ENCODE measurements at places on chromosomes 7 and 10.

DNA sequence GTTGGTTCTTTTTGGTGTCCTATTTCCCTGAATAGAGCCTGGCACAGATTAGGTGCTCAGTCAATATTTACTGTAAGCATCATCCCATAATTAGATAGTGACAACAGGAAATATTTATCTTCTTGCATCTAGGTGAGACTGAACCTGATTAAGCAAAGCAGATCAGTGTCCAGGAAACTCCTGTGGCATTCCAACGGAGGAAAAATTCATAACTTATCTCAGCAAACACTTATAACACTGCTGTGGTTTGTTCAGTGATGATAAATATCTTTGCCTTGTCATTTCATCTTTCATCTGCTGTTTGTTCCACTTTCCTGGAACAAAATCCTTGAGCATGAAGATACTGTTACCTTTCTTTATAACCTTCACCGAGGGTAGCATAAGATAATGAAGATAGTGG is 1160.3 kb upstream of the AUTS2 start:
- no peak for DNase-seq

DNA sequence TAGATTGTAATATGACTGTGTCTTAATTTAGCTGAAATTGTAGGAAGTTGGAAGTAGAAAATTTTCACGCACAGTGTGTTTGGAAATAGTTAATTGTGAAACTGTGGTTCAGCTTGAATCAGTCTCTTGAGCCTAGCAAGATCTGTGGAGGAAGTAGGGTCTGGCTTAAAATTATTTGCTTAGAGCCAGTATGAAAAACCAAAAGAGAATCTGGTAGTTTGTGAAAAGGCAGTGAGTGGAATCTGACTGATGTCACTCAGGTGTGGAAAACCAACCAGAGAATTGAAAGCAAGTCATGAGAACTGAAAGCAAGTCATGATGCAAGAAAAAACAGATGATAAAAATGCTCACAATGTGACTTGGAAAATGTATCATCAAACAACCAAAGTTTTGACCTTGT is 11.5 kb downstream of the LIPJ start:
- DNase-seq, result no peak

DNA sequence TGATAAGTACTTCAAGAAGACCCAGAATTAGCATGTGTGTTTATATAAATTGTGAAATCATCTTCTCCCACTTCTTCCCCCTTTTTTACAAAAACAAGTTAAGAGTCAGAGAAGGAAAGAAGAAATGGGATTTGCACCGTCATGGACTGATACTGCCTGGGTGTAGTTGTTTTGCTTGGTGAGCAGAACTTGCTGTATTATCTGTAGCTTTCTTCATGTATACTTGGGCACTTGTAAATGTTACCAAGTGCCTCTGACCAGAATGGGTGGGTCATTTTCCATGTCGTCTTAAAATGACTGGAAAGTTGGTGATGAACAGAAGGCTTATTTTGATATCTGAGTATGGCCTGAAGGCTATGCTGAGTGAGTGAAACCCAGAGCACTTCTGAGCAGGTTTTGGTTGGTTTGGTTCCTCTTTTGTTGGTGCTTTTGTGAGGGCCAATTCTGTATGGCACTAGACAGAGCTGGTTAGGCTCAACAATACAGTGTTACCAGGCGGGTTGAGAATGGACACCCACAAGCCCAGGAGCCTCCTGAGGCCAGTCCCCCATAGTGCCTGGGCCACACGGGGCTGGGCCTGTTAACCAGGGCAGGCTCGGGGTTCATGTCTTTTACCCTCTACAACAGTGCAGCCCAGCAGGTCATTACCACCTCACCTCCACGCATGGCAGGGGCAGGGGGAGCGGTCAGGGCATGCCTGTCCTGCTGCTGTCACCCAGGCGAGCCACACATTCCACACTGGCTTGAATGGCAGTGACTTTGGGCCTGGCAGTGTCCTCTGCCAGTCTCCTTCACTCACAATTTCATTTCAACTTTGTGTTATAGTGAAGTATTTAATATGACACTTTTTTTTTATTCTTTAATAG is 115.1 kb downstream of the CCNY start:
- DNase-seq, result no peak

GRCh38 chr10:70847659-70848360 is 32.1 kb downstream of the SGPL1 start:
- DNase-seq, result no peak

GRCh38 chr10:46284286-46285229 is 2.2 kb upstream of the ANTXRL start:
- peak; percentile 62 for DNase-seq

DNA sequence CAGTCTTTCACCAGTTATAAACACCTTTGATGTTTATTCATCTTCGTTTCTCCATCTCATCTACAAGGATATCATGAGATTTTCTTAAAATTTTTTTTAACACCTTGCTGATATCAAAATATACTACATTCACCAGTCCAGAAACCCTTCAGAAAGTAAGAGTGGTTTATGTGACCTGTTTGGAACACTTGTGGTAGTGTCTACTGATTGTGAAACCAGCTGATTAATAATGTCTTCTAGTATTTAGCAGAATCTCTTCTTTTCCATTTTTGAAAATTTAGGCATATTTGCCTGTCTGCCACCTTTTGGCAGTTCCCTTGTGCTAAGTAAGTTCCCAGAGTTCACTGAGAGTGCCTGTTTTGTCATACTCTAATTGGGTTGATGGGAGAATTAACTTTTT is 18.5 kb downstream of the DLD start:
- no peak for DNase-seq

GRCh38 chr7:105429746-105430612 is 41.3 kb upstream of the SRPK2 start:
- peak; percentile 12 for DNase-seq

GRCh38 chr7:52285689-52286088 is 749.7 kb upstream of the POM121L12 start:
- no peak for DNase-seq

DNA sequence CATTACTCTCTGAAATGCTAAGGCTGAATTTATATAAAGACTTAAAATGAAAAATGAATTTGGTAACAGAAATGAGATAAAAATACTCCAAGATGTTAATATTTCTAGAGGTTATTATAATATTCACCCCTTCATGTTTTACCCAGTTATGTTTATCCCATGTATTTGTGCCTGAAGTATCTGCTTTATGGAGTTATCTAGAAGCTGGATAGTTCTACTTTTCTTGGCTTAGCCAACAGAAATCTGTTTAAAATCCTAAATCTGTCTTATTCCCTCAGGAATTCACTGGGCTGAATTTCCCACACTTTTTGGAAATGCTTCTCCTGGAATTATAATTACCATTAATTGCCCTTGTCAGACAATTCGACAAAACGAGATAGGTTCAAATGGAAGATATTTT is 201.6 kb downstream of the THSD7A start:
- DNase-seq, result no peak

DNA sequence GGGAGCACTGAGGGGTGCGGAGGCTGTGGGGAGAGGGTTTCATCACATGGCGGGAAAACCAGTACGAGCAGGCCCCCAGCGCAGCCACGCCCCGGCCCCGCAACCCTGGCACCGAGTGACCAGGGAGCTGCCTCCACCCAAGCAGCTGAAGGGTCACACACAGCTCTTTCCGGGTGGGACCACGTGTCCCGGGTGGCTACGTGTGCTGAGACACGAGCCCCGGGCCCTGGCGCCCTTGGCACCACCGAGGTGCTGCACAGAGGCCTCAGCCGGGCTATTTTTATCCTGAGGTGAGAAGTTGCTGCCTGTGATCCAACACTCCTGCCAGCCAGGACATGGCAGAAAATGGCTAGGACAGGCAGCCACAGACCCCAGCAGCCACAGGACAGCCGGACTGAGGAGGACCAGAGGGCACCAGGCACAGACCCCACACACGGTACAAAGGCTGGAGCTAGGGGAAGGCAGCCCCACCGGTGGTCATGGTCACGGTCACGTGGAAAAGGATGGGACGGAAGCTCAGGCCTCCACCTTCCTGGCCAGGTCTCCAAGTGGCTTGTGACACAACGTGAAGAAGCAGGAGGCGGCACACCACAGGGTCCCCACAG is 223.7 kb downstream of the MAD1L1 start:
- DNase-seq, result no peak

GRCh38 chr10:119863951-119864565 is 8.6 kb downstream of the MCMBP start:
- DNase-seq, result no peak

GRCh38 chr10:70459774-70460490 is 18.5 kb upstream of the NODAL start:
- DNase-seq, result no peak

- DNase-seq, result no peak
Measured at GRCh38 chr7:45105588-45106188, 5.8 kb downstream of the TBRG4 start.

- DNase-seq, result no peak
Measured at GRCh38 chr7:37942934-37943610, 22.6 kb downstream of the EPDR1 start.

DNA sequence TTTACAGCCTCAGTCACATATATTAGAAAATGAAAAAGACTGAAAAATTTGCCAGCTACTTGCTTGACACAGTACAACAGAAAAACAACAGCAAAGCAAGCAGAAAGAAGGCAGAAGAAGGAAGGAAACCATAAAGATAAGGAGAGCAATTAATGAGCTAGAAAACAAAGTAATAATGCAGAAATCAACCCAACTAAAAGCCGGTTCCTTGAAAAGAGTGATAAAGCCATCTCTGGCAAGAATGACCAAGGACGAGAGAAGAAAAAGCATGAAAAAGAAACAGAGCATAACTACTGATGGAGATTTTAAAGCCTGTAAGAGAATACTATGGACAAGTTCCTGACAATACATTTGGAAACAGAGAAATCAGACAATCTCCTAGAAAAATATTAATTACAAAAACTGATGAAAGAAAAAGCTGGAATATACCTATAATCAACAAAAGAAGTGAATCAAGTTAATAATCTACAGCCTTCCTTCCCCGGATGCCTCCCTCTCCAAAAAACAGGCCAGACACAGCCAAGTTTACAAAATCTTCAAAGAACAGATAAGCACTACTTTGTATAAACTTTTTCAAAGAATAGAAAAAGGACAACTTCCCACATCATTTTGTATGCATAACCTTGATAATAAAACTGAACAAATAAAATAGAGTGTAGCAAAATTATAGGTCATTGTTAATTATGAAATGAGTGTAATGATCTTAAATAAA is 204.0 kb downstream of the BAMBI start:
- DNase-seq, result no peak

- DNase-seq, result no peak
Measured at GRCh38 chr7:31070991-31071644, 19.0 kb downstream of the ADCYAP1R1 start.

DNA sequence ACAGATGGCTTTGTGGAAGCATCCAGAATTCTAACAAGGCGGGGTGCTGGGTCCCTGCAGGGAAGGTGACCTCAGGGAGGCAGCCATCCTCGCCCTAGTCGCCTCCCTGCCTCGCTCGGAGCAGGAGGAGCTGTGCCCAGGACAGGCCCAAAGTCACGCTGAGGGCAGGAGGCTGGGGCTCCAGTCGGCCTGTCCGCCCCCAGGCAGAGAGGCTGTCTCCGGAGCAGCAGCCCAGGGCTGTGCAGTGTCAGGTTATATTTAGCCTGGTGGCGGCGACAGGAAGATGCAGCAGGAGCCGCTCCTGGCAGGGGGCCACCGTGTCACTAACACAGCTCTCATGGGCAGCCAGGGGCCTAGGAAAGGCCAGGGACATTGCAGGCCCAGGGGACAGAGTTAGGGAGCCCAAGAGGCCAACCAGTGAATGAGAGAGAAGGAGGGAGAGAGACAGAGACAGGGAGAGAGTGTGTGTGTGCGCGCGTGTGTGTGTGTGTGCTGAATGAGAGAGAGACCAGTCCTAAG is 13.5 kb downstream of the KCNH2 start:
- DNase-seq, result no peak

DNA sequence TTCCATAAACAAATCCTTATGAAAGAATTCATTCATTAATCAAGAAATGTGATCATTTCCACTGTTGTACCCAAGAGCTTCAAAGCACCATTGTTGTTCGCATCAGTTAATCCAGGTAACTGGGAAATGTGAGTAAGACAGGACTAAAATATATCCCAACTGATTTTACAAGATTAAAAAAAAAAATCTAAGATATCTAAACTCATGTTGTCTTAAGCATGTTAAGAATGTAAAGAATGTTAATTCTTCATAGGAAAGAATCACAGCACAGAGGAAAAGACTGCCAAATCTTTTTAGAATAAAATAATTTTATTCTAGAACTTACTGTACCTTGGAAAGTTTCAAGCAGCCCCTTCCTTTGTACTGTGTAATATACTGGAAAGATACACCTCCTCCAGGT is 16.4 kb downstream of the FZD1 start:
- no peak for DNase-seq

DNA sequence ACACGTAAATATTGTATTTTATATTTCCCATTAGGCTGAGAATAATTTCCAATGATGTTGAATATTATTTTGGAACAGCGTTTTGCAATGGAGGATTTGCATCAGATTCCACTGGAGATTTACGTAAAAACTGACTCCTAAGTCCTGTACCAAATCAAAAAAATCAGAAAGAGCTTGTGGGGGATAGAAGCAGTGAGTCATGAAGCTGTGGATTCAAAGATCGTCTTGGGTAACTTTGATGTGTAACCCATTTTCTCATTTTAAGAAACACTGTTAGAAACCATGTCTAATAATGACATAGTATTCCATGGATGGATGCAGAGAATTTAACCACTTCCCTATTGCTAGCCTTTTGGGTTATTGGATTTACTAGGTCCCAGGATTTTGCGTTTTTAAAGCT is 158.6 kb downstream of the INHBA start:
- no peak for DNase-seq

DNA sequence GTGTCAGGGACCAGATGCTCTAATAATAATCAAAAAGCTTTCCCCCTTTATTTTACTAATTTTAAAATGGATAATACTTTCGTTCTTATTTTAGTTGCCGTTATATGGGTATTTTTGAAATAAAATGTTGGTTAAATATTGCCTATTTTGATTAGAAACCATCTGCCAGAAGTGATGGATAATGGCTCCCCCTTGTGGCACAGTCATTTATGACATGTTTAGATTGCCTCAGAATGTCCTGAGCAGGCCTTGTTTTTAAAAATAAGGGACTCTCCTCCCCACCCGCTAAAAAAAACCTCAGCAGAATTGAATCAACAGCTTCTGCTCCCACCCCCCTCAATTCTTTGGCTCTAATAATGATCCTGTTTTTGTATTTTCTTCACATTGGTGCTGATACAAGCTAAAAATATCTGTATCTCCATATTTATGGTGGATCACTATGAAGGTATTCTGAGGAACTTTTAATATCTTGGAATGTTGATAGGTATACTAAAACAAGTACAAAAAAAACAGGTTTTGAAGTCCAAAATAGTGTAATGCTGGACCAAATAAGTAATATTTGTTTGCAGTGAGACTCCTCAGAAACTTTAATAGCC is 38.8 kb downstream of the TMEM60 start:
- DNase-seq, result peak; percentile 40

DNA sequence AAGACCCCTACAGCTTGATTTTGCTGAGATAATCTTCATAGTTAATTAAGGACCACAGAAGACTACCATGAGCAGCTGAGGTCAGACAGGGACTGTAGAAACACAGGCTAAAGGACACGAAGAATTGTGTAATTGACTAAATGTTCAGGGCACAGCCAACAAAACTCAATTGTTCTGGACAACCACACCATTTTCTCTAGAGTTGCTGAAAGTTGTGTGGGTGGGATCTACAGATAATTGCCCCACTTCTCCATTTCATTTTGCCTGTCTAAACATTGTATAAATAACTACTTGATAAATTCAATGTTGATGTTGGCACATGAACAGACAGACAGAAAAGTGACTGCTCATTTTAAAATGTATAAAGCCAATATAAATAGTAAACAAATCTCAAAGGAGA is 39.0 kb upstream of the SLC16A12 start:
- DNase-seq, result no peak

GRCh38 chr7:99779949-99780348 is 4.0 kb downstream of the CYP3A4 start:
- no peak for DNase-seq
